Right renal cortex interstitium (tissue), 3 donors: ENCODE measurements at places on chromosomes 1 and 21. TPM values are rescaled to one million over a fixed set of nuclear protein-coding genes. Genes with fewer than 3 reads are reported as not detected.

DNA sequence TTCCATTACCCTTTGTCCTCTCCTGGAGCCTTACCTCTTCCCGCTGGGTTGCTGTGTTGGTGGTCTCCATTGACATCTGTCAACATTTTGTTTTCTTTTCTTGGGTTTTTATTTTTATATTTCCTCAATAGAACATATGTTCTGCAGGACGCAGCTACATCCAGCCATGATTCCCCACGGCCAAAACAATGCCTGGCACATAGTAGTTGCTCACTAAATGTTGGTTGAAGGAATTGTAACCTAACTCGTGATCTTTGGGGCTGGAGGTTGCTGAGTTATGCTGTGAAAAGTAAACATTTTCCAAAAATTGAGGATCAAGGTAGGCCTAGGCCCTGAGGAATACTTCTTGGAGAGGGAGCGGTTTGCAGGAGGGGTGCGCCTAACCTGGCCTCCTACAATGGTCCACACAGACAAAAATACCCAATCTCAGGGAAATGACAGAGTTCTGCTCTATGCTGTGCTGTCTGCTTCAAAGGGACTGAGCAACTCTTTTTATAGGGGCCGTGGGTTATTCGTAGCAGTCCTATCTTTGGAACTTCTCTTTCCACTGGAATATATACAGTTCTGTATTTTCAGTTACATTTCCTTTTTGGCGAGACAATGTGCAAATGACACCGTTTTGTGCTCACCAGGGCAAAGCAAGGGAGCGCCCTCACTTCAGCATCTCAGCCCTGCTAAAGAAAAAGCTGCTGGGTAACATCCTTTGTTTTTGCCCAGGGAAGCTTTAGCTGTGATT, 1.4 kb downstream of the PDPN start:
- no peak for DNase-seq

- no peak for DNase-seq
Observed at GRCh38 chr1:53315456-53316423, 12.1 kb downstream of the LRP8 start.

DNA sequence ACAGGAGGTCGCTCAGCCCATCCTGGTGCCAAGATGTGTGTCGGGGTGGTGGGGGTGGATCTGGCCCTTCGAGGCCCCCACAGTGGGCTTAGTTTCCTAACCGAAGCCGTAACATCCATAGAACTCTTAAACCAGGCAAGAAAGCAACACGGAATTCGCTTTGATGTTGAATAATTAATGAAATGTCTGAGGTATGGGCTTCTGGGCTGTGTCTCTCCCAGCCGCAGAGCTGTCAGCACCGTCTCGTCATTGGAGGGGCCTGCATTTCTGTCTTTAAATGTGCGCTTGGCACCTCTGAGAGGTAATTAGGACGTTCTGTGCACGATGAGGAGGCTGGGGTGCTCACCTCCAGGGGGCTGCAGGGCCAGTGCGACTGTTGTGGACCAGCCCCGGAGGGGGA, 13.3 kb upstream of the PLCH2 start:
- no peak for DNase-seq

- DNase-seq, result no peak
Observed at GRCh38 chr1:85262985-85263384, 3.5 kb upstream of the C1orf52 start.

DNA sequence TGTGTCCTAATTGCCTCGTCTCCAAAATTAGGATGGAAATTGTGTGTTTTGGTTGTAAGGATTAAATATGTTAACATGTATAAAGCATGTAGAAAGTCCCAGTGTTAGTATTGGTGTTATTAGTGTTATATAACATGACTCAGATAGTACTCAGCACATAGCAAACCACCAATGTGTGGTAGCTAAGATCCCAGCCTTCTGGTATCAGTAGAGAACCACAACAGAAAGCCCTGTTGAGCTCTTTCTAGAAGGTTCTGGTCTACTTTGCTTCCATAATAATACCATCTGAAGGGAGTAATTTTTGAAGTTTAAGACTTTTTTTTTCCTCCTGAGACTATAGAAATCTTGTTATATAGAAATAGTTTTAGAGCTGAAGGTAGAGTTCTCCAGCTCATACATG, 259.3 kb upstream of the SGIP1 start:
- DNase-seq, result no peak

DNA sequence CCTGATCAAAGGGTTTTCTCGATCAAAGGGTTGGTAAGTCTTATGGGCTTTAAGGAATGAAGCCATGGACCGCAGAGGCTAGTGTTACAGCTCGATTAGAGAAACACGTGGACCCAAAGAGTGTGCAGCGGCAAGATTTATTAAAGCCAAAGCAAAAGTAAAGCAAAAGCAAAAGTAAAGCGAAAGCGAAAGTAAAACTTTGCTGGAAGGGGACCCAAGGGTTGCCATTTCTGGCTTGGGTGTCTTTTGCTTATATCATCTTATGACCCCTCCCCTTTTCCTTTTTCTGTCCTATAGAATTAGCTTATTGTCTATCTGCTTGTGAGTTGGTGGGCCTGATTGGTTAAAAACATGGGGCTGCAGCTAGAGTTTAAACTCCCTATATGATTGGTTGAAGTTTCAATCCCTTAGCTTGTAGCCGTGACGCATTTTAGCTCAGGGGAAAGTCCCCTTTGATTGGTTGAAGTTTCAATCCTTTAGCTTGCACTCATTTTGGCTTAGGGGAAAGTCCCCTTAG, 957.0 kb downstream of the AMY1C start:
- no peak for DNase-seq

DNA sequence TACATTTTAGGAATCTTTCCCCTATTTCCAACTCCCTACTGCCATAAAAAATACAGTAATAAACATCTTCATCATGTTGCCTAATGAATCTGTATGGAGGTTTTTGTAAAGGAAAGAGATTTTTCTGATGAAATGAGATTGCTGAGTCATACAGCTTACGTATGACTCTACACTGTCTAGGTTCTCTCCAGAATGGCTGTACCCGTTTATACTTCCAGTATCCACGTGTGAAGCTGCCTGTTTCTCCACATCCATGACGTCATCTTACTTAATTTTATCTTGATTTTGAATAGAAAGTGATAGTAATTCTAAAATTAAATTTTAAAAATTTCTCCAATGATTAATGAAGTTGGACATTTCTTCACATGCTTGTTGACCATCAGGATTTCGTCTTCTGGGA, 103.7 kb downstream of the COQ8A start:
- DNase-seq, result no peak

GRCh38 chr1:60984062-60984799, 98.1 kb upstream of the NFIA start:
- DNase-seq, result peak; percentile 69

DNA sequence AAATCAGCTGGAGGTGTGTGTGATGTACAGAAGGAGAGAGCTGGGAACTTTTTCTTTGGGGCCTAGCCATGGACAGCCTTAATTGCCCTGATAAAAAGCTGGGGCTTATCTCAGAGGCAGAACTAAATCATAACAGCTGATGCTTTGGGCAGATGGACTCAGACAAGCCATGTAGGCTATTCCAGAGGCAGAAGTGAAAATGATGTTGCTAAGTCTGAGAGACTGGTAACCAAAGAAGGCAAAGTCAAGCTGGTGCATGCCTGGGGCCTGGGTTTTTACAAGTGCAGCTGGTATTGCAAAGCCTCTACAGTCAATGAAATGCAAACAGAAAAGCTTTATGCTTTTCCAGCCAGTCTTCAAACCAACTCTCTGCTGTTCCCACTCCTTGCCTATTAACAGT, 39.0 kb upstream of the LMX1A start:
- DNase-seq, result no peak

DNA sequence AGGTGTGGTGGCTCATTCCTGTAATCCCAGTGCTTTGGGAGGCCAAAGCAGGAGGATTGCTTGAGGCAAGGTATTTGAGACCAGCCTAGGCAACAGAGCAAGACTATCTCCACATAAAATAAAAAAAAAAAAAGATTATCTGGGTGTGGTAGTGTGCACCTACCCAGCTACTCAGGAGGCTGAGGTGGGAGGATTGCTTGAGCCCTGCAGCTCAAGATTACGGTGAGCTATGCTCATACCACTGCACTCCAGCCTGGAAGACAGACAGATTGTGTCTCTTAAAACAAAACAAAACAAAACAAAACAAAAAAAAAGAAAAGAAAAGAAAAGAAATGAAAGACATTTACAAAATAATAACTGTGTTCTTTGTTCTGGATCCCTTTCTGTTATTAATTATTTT, 6.1 kb upstream of the TLCD4 start:
- no peak for DNase-seq

DNA sequence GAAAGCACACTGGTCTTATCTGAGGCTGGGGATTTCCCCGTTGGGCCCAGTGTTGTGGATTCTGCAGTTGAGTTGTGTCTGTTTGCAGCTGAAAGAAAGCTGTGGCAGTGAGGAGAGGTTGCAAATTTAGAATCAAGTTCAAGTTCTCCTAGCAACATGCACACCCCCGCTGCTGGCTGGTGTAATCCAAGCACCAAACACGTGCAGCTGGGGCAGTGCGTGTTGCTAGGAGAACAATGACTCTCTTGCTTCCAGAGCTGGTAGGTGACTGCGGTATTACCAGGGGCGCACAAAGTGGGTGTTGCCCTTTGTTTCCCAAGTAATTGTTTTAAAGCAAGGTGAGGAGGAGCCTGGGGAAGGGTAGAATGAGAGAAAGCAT, 91.5 kb downstream of the IER5 start:
- DNase-seq, result peak; percentile 54

OR2T35 gene
- polyA plus RNA-seq, result not detected

DIO1 gene
- polyA plus RNA-seq, result 9.8 TPM

DISP1 gene
- 14.7 TPM for polyA plus RNA-seq

CACNA1S gene
- 0.51 TPM for polyA plus RNA-seq

UBE2U gene
- polyA plus RNA-seq, result not detected

BROX gene
- 47.6 TPM for polyA plus RNA-seq

GPR3 gene
- polyA plus RNA-seq, result 0.98 TPM

ABCA4 gene
- 7.1 TPM for polyA plus RNA-seq
